ENCODE measurements at places on chromosomes 1 and 21. TPM values are rescaled to one million over a fixed set of nuclear protein-coding genes. Genes with fewer than 3 reads are reported as not detected.

MX1 gene
- 368 TPM for total RNA-seq

OR2AK2 gene
- 0.20 TPM for total RNA-seq

FCGR3B gene
- total RNA-seq = not detected

ZZZ3 gene
- 43.5 TPM for total RNA-seq

ANP32E gene
- total RNA-seq = 160 TPM

OR2L8 gene
- not detected for total RNA-seq

ANKRD35 gene
- total RNA-seq = 0.88 TPM

GNAT2 gene
- 0.15 TPM for total RNA-seq

KMO gene
- total RNA-seq = not detected

RORC gene
- 1.9 TPM for total RNA-seq

FAM72D gene
- 5.1 TPM for total RNA-seq

BEND5 gene
- 2.3 TPM for total RNA-seq

TFF1 gene
- total RNA-seq = not detected

CFAP141 gene
- total RNA-seq = not detected

SPRR5 gene
- total RNA-seq = not detected

HNRNPU gene
- total RNA-seq = 412 TPM

CD164L2 gene
- not detected for total RNA-seq

LCE2B gene
- not detected for total RNA-seq

SELP gene
- 0.15 TPM for total RNA-seq

FAM163A gene
- total RNA-seq = not detected

OR2G6 gene
- total RNA-seq = not detected

OR10J1 gene
- not detected for total RNA-seq

All from T-helper 1 cell treated with Interleukin-12 subunit alpha and Interleukin-12 subunit beta and Interleukin-4 antibody, amounts not matched to agents 30 ng/mL and 1 ng/mL, for 36 hours (primary cell).